Head of caudate nucleus (tissue), 42 donors: ENCODE measurements at places on chromosomes 11 and 22.
A peak's percentile ranks its signal among the peaks of the same experiment; 100 is the strongest.

- no peak for DNase-seq
Observed at GRCh38 chr22:37162221-37163095, 12.7 kb upstream of the IL2RB start.

- no peak for DNase-seq
Observed at GRCh38 chr22:48258064-48258701, 1495.7 kb downstream of the TBC1D22A start.

DNA sequence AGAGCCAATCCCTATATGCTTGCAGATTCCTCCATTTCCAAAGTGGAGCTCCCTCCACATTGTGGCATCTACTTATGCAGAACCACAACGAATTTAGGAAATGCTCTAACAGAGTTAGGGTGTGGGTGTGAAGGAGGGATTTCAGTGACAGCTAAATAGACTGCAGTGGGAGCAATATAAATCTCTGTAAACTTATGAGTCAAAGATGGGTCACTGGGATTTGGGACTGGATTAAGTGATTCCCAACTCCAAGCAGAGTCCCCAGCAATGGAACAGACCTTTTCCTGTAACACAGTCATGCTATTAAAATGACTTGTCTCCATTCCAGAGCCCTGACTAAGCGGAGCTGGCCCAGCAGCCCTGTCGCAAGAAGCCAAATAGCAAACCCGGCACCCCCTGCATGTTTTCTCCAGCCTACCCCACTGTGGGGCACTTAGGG lies 36.6 kb downstream of the RPL27A start:
- no peak for DNase-seq

GRCh38 chr11:111387363-111387762 lies 8.3 kb upstream of the POU2AF1 start:
- DNase-seq, result peak; percentile 23

DNA sequence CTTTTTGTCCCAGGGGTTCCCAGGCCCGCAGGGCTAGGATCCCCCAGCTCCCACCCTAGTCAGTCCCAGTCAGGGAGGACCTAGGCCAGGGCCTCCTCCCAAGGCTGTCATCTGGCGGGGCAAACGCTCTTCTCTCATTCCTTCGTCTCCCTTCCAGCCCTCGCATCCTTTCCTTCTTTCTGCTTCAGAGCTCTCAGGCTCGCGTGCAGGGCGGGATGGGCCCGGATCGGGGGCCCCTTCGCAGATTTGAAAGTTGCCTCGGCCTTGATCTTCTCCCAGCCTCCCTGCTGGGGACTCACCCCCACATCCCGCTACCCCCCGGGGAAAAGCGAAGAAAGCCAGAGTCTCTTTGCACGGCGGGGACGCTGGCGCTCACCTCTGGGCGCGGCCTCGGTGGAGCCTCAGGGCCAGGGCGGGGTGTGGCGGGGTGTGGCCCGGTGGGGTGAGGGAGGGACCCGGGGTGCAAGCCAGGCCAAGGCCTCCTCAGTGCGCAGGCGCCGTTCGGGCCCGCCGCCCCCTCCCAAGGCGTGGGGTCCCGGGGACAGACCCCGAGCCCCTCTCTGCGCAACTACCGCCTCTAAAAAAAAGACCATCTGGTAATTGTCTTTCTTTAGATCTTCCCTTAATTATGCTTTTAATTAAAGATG lies 14.8 kb upstream of the PAX6 start:
- DNase-seq, result no peak

DNA sequence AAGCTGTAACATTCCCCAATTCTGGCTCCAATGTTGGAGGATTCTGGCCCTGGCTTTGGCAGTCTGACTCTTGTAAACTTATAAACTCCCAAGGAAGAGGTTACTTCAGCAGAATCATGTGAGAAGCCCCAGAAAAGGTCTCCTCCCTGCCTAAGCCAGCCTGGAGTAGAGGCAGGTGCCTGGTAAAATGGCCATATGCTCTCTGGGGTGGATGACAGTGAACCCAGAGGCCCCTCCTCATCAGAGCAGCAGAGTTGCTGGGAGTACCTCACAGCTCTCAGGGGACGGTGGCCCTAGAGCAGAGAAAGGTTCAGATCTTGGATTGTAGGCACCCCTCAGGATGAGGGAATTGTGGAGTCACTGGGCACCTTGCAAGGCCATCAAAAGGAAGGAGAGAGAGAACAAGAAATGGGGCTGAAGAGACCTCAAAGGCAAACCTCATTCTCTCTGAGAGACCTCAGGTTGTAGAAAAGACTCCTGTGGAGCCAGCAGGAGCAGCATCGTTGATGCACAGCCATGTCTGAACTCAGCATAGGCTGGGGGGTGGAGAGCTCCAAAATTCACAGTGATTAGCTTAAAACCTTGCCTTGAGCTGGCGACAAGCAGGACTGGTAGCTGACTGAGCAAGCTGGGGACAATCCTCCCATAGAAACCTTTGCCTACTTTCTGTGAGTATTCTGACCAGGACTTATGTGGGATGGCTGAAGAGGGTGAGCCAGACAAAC lies 4.9 kb upstream of the P2RY6 start:
- no peak for DNase-seq

DNA sequence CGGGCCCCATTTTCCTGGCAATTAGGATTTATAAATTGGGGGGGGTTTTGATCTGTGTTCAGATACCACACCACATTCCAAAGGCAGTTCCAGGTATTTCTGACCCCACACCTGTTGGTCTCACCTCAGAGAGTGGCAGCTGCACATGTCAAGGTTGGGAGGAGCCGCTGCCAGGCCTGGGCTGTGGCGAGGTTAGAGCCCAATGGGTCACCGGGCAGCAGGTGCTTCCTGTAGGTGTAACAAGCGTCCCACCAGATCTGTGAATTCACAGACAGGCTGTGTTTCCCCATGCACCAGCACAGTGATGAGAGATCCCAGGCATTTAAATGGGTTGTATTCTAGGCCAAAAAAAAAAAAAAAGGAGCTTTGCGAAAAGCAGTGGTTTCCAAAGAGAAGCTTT lies 58.6 kb downstream of the CABIN1 start:
- DNase-seq, result no peak

DNA sequence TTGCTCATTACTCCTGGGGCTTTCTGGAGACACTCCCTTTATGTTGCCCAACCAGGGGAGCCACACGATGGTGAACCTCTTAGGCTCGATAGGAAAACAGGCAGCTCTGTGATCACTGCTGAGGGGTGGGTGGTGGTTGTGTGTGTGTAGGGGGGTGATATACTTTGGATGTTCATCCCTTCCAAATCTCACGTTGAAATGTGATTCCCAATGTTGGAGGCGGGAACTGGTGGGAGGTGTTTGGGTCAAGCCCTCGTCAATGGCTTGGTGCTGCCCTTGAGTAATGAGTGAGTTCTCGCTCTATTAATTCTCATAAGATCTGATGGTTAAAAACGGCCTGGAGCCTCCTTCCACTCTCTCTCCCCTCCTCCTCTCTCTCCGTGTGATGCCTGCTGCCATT lies 204.0 kb upstream of the B3GAT1 start:
- no peak for DNase-seq

GRCh38 chr11:35318977-35319925 lies 100.1 kb downstream of the SLC1A2 start:
- no peak for DNase-seq

DNA sequence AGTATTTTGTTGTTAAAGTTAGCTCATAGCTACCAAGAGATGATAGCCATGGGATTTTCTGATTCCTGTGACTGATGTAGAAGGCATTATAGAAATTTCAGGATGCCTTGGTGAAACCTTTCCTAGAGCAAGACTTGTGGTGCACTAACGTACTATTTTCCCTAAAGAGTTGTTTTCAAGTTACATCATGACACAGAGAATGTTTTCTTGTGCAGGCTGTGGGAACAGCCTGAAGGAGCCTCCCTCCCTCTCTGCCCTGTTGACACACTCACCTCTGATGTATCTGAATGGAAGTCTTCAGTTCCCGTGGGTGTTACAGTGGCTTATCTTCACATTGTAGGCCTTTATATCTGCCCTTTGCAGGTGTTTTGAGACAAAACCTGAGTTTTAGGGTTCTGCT lies 121.6 kb downstream of the LDLRAD3 start:
- DNase-seq, result no peak

GRCh38 chr22:42396621-42397331 lies 35.4 kb downstream of the NFAM1 start:
- DNase-seq, result peak; percentile 12

DNA sequence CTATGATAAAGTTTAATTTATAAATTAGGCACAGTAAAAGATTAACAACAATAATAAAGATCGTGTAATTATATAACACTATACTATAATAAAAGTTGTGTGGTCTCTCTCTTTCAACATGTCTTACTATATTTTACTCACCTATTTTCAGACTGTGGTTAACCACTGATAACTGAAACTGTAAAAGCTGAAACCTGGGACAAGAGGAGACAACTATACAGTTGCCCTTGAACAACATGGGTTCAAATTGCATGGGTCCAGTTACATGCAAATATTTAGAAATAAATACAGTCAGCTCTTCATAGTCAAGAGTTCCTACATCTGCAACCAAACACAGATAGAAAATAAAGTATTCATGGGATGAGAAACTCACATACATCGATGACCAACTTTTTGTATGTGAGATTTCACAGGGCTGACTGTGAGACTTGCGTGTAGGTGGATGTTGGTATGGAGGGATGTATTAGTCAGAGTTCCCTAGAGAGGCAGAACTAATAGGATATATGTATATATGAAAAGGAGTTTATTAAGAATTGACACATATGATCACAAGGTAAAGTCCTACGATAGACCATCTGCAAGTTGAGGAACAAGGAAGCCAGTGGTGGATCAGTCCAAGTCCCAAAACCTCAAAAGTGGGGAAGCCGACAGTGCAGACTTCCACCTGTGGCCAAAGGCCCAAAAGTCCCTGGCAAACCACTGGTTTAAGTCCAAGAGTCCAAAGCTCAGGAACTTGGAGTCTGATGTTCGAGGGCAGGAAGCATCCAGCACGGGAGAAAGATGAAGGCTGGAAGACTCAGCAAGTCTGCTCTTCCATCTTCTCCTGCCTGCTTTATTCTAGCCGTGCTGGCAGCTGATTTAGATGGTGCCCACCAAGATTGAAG lies 359.5 kb downstream of the INSC start:
- no peak for DNase-seq

- DNase-seq, result no peak
Observed at GRCh38 chr11:15072551-15073143, 746 bp upstream of the CALCB start.

DNA sequence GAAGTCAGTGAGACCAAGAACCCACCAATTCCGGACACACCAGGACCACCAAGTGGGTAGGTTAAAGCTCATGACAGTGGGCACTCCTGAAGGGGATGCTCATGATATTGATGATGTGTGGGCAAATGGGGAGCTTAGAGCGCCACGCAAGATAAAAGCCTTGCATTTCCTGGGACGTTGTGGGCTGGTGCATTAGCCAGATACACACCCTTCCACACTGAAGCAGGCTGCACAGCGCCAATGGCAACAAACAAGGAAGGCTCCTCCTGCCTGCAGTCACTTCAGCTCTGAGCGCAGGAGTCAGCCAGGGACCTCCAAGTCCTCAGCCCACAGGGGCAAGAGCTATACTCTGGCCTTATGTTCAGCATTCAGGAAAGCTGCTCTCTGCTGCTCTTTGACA lies 20.6 kb downstream of the TMEM218 start:
- DNase-seq, result no peak

DNA sequence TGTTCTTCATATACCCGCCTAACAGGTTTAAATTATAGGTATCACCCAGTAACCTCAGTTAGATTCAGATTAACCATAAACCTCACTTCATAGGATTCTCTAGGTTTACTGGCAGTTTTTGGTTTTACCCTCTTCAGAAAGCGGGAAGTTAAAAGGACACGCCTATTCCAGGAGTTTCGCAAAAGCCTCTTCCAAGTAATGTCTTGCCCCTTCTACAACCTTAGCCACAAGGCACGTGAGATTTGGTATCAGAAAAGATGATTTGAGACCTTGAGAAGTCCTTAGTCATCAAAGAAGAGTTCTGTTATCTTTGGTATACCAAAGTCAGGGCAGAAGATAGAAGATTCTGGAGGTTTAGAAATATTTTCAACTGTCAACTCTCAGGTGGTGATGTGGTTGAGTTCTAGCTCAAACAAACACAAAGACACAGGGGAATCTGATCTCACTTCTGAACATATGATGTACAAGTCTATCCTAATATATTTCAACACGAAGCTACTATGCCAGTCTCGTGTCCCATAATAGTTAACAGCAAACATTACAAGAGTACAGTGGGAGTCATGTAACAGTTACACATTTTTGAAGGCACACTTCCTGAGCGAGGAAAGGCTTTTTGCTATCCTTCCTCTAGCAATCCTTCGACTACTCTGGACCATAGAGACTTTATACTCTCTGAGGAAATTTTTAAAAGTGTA lies 103.5 kb downstream of the USP35 start:
- DNase-seq, result no peak

DNA sequence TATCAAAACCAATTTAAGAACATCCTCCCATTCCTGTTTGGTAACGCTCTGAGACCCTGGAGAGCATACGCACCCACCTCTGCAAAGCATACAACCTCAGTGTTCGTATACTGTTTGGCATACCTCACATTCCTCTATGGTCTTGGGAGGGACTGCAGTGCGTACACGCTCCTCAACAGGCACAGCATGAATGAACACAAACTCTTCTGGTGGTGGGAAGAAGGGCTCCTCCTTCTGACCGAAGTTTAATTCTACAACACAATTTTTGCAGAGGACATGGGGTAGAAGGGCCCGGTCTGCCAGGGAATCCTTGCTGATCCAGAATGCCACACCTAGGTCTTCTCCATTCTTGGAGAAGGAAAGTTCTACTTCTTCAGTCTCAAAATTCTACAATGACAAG lies 5.3 kb downstream of the HNRNPUL2 start:
- no peak for DNase-seq

DNA sequence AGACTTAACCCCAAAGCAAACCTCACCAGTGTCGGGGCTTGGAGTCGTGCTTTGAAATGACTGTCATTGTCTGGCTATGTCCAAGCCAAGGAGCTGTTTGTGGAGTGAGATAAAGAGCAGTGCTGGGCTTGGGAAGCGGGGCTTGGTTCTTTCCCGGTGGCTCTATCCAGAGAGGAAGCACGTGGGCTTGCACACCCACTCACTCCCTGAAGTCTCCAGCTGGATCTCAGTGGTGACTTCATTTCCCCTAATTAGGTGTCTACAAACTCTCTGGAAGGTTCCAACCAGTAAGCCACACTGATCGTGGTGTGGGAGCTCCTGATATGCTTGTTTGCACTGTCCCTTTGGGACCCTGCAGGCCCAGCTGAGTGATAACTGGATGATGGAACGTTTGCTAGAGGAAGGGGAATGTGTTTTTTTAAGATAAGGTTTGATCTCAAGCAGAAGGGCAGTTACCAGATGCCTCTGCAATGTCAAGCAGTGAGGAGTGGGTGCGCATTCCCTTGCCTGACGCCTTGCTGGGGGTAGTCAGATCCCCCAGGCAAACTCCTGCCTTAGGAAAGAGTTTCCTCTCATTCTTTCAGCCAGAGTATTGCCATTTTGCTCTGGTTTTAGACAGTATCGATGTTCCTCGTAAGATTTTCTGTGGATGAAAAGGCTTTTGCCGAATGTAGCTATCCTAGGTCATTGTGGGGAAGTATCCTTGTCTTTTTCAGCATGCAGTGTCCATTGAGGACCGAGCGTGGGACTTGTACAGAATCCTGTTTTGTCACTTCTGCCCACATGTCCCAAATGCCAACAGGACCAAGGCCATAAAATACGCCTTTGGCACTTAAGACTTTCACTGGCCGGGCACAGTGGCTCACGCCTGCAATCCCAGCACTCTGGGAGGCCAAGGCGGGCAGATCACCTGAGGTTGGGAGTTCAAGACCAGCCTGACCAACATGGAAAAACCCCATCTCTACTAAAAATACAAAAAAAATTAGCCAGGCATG lies 90.9 kb downstream of the MICAL2 start:
- DNase-seq, result no peak
